Activated CD8-positive, alpha-beta memory T cell treated with anti-CD3 and anti-CD28 coated beads for 48 hours (primary cell): ENCODE measurements at places on chromosomes 11 and 22.
A peak's percentile ranks its signal among the peaks of the same experiment; 100 is the strongest.

GRCh38 chr22:44024288-44024921 is at the start of gene PARVB:
Gene PARVB, plus strand, starts transcription at chr22:44024302. Its CDS starts 38 bp downstream, at chr22:44024340.
- DNase-seq = peak; percentile 19

- no peak for DNase-seq
Observed at GRCh38 chr11:11415901-11416300, 62.9 kb upstream of the CSNK2A3 start.

DNA sequence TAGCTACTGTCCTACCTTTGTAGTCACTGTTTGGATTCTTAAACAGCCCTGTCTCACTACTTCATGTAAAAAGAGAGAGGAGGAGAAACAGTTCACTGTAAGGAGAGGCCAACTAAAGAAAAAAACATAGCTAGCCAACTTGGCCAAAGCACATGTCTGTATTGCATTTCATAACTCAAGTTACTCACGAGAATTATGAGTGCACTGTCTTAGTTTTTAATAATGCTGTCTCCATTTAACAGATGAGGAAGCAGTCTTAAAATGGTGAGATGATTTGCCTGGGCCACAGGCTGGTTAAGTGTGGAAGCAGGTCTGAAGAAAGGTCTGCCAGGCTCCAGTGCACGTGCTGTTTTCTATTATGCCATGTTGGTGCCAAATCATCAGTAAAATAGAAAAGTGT is 104.5 kb downstream of the UVRAG start:
- no peak for DNase-seq

- no peak for DNase-seq
Observed at GRCh38 chr22:44019846-44020245, 4.3 kb upstream of the PARVB start.

DNA sequence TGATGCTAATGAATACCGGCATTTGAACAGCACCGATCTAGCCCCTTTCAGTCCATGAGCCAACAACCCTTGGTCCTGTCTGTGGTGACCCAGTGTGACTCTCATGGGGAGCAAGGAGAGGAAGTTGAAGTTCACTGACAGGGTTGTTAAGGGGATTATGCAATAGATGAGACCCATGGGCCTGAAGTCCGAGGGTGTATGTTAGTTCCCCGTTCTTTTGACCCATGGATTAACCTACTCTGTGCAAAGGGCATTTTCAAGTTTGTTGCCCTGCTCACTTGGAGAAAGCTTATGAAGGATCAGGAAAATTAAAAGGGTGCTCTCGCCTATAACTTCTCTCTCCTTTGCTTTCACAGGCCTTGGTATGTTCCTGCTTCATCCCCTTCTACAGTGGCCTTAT is 4.9 kb downstream of the PNPLA3 start:
- DNase-seq = no peak

DNA sequence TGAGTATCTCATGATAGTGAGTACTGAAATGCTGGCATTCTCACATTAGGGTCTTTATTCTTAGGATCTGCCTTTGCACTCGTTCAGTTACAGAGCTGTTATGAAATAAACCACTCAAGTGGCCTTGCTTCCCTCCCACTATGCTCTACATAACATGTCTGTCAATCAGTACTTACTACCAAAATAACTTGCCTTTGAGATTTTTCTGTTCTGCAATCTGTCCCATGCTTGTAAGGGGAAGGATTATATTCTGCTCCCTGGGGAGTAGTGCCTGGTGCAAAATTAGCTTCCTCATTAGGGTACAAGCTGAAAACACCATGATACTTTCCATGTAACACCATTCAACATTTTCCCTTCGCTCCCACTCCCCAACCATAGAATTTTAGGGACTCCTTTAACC is 1.9 kb upstream of the GRAP2 start:
- DNase-seq = no peak

GRCh38 chr11:122028545-122028944 is 87.5 kb downstream of the BLID start:
- no peak for DNase-seq

DNA sequence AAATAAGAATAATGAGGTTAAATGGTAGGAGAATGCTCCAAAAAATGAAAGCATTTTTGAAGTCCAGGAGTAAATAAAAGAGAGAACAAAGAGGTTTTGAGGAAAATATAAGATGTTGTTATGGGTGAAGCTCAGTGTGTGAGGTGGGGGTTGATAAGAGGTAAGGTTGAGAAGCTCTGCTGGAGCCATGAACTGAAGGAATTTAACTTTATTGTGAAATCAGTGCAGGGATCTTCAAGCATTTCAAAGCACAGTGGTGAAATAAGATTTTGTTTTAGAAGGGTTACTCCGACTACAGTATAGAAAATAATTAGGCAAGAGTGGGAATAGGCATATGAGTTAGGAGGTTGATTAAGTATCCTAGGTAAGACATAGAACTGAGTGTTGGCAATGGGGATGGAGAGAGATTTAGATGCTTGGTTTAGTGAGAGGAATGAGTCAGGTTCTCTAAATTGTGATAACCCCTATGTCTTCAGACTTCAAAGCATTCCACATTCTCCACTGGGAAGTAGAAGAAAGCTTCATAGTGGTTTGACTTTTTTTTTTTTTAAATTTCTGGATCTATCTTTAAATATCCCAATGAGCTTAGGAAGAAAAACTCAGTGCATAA is 403.2 kb downstream of the AASDHPPT start:
- DNase-seq = no peak
